RCC 7860 (cell line): ENCODE measurements at places on chromosomes 3 and 15.

DNA sequence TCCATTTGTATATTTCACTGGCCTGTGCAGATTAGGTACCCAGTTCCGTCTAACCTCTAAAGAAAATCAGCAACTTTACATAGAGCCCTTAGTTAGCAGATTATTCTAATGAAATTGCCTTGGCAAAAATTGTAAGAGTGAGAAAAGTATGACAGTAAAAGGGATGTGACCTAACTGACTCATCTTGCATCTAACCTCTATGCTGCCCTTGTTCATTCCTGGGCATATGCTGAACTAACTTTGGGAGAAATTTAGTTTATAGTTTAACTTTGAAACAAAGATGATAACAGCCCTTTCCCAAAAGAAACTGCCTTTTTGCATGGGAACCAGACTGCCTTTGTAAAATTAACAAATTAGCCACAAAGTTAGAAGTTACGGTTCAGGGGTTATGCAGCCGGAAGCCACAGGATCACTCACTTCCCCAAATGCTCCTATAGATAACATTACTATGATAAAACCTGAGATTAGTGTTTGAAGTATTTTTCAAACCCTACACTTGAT is 839.8 kb upstream of the ALCAM start:
- DNase-seq, result peak; percentile 16

- no peak for DNase-seq
Measured at GRCh38 chr3:184156522-184156955, 1.4 kb downstream of the DVL3 start.

DNA sequence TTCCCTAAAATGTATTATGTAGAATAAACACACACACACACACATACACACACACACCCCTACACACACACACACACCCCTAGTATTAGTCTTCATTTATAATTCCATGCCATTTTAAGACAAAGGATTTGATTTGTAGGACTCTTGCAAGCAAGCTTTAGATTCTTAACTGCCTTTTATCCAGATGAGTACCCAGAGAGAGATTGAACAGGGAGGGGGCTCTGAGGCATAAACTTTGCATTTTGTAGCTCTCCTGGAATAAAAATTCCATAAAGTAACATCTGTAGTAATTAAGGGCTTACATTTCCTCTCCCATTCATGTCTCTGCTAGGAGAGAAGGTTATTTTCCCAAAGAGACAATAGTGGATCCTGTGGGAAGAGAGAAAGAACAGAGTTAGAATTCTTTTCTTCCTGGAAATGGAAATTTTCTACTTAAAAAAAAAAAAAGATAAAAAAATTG is 479.4 kb downstream of the RBMS3 start:
- no peak for DNase-seq

DNA sequence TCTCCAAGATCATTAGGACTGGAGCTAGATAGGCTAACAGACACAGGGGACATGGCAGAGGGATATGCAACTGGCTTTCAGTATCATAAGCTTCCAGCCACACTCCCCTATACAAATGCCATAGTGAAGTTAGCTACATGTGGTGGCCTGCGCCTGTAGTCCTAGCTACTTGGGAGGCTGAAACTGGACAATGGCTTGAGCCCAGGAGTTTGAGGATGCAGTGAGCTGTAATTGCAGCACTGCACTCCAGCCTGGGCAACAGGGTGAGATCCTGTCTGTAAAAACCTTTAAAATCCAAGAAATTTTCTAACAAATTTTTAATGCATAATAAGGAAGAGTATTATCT is 37.3 kb downstream of the DLG1 start:
- DNase-seq, result no peak

GRCh38 chr15:80834906-80835305 is 55.7 kb downstream of the CEMIP start:
- no peak for DNase-seq

DNA sequence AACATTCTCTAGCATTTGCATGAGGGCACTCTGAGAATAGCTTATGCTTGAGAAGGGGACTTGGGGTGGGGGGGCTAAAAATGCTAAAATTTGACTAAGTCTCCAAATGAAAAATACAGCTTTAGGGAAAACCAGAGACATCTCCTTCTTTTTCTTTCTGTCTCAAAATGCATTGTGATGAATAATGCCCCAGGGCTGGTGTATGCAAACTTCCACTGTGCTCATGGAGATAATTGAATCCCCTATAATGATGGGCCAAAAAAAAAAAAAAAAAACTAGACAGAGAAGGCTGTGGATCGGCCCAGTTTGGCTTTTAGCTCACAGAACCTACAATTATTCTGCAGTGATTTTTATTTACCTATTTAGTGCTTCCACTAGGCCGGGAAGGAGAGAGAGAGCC is 147.9 kb upstream of the RORA start:
- DNase-seq, result no peak

- DNase-seq, result no peak
Measured at GRCh38 chr3:64209866-64210621, 15.2 kb downstream of the PRICKLE2 start.

DNA sequence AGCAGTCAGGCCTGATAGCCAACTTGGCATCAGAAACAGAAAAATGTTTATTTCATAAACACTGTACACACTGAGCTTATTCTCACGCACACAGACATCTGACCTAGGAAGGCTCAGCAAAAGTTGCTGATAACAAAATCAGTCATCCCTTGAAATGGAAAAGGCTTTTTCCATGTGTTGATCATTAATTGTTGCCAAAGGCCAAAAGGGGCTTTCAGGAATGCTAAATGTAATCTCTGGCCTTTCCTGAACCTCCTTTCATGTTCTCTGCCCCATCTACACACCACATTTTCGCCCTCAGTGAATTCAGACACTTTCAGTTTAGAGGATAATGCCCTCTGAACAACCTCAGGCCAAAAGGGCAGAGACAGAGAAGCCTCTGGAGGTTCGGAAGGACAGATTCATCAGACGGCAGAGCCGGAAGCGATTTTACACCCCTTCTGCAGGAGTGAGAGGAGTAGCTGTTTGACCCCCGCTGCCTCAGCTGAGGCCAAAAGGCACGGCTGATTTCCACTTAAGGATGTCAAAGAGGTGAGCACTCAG is 14.5 kb downstream of the RTP4 start:
- DNase-seq, result no peak

- no peak for DNase-seq
Measured at GRCh38 chr15:97691799-97692198, 268.7 kb upstream of the ARRDC4 start.

GRCh38 chr3:64083575-64083974 is 60.3 kb upstream of the PSMD6 start:
- DNase-seq, result peak; percentile 8

DNA sequence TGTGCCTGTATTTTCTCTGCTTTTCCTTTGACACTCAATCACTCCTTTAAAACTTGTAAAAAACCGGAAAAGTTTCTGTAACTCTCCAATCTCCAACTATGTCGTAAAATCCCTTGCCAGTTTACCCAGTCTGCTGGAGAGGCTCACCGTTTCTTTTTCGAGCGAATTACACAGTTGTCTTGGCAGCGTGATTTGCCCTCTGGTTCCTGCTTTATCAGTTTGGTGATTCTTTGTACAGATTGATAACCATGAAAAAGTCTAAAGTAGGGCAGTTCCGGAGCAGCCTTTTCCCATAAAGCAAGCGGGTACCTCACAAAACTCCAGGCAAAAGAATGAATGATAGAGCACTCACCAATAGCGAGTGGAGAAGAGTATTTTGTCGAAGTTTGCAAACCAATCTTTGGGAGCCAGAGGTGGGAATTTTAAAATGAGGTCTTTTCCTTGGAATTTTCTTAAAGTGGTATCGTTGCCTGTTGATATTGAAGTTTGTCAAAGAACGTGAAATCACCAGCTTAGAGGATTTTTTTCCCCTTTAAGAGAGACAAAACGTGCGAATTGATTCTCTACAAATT is at the start of gene TTC23:
TSS of gene TTC23 (minus strand) at position 312 of the 572 bp plus-strand sequence. CDS start 20,869 bp downstream, outside the sequence.
- peak; percentile 77 for DNase-seq

DNA sequence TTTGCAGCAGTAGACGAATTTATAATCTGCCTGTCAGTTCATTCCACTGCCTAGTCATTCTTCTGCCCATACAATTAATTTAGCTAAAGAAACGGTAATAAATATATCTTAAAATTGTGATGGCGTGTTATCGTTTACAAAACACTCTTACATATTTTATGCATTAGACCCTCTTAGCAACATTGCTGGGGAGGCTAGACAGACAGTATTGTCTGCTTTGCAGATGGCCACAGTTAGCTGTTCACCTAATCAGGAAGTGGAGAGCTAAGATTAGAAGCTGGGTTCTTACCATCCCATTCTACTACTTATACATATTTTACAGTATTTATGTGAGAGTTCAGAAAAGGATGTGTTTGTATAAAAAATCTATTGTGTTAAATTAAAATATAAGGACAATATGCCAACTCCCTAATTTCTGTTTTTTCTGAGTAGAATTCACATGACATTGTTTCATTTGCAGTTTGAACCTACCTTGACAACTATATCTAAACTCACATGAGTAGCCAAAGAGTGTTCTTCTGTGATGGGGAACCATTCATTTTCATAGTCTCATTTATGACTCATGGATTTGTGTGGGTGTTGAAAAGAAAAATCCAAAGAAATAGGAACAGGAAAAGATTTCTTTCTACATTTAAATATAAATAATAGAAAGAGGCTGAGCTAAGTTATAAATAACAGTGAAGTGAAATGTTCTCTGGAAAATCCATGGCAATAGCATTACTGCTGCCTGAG is 41.7 kb upstream of the C3orf80 start:
- no peak for DNase-seq

GRCh38 chr3:54900838-54901591 is 26.8 kb downstream of the LRTM1 start:
- no peak for DNase-seq

DNA sequence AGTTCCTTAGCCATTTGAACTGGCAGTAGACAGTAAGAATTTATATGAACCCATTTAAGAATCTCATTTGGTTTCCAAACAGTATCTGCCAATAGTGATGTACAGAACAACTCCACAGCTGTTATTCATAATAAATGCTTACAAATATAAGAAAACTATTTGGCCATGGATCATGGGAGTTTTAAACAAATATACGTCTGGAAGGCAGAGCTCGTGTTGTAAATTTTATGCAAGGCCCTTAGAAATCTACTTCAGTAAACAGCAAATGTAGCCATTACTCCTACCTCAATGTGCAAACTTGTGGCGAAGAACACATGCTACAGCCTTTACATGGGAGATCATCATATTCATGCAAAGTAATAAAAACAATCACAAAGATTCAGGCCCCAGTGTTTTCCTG is 65.3 kb upstream of the NANOGP8 start:
- no peak for DNase-seq

DNA sequence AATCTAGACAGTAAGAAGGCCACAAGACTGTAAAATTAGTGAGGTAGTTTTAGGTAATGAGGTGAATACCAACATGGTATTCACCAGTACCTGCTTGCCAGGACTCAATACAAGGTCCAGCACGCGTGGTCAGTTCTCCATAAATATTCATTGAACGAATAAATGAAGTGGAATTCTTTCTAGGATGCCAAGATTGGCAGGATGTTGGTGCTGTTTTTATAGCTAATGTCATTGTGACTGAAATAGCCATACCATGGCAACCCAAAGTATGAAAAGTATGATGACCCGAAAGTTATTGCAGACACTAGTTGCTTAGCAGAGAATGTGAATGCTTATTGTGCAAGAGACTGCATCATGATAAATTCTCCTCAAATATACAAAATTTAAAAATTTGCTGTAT is 307.2 kb downstream of the KCNH8 start:
- no peak for DNase-seq

- no peak for DNase-seq
Measured at GRCh38 chr15:90681056-90681455, 36.1 kb upstream of the BLM start.

- no peak for DNase-seq
Measured at GRCh38 chr15:40567111-40567510, 2.0 kb upstream of the RPUSD2 start.

GRCh38 chr3:51386159-51386851 is 1.2 kb downstream of the MANF start:
- DNase-seq, result no peak

DNA sequence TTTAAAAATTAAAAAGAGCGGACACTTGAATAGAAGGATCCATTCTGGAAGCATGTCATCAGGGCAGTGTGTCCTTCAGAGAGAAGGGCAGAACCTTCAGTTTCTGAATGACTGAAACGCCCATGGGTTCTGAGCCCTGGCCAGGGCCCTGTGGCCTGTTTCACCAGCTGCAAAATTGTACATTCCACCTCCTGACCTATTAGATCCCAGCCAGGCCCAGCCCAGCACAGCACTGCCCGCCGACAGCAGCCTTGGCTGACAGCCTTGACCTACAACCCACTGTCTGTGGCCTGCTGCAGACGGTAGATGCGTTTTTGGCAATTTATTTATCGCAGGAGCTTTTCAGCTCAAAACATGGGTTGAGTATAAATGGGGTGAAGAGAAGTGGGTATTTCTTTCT is 5.9 kb upstream of the POLG start:
- no peak for DNase-seq

- no peak for DNase-seq
Measured at GRCh38 chr3:32062950-32063582, 43.4 kb upstream of the GPD1L start.

DNA sequence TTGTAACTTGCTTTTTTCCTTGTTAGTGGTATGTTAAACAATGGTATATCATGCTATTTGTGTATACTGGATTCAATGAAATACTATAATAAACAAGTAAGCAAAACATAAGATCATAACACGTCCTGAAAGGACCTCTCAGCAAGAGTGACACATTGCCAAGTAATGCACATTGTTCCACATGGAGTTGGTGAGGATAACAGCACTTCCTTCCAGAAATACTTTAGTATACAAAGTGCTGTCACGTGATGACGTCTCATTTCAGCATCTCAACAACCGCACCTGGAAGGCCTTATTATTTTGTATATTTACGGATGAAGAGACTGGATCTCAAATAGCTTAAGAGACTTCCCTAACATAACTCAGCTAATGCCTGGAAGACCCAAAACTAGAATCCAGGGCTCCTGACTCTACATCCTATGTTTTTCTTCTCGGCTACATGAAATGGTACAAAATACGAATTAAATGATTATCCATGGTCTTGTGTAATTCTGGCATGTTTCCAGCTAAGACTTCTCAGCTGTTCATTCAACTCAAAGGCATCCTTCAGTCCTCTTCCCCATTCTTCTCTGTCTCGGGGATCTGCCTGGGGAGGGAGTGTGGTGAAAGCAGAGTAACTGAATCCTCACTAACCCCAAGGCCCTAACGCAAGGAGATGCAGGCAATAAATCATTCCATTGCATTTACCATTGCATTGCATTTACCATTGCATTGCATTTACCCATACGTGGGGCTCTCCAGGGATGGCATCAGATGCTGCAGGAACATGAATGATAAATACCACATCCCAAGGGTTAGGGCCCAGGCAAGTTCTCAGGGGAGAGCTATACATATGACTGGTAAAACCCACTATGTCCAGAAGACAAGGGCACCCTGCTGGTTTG is 79.2 kb downstream of the LIPC start:
- no peak for DNase-seq

- DNase-seq, result peak; percentile 28
Measured at GRCh38 chr3:177300842-177301241, 103.6 kb upstream of the TBL1XR1 start.
